ENCODE measurements at places on chromosomes 16 and 17. TPM values are rescaled to one million over a fixed set of nuclear protein-coding genes. Genes with fewer than 3 reads are reported as not detected.

The TNK1 gene
- total RNA-seq, result 6.9 TPM

The MMP28 gene
- total RNA-seq, result not detected

The CCL2 gene
- total RNA-seq, result not detected

The HOXB8 gene
- total RNA-seq, result not detected

The CACNG5 gene
- not detected for total RNA-seq

The ABCA9 gene
- not detected for total RNA-seq

The CPHXL2 gene
- total RNA-seq, result not detected

The HCRT gene
- total RNA-seq, result not detected

The ADAM11 gene
- 0.55 TPM for total RNA-seq

The TGFB1I1 gene
- 0.80 TPM for total RNA-seq

The KRT32 gene
- not detected for total RNA-seq

The STAC2 gene
- total RNA-seq, result not detected

The CCL7 gene
- total RNA-seq, result not detected

The SLC47A1 gene
- total RNA-seq, result not detected

The TP53TG3B gene
- 0.37 TPM for total RNA-seq

The NEURL4 gene
- 29.1 TPM for total RNA-seq

The PFN1 gene
- 1,911 TPM for total RNA-seq

The MEIOC gene
- 0.53 TPM for total RNA-seq

The TPSAB1 gene
- not detected for total RNA-seq

The MEIOB gene
- total RNA-seq, result 0.14 TPM

The GPR179 gene
- total RNA-seq, result 0.05 TPM

The CRHR1 gene
- not detected for total RNA-seq

The HS3ST3B1 gene
- total RNA-seq, result 5.0 TPM

The ZNF750 gene
- total RNA-seq, result not detected

The DOC2A gene
- 1.3 TPM for total RNA-seq

The ZP2 gene
- total RNA-seq, result not detected

The EIF1 gene
- 869 TPM for total RNA-seq

The HES7 gene
- 3.2 TPM for total RNA-seq

The CLEC18A gene
- 0.32 TPM for total RNA-seq

The NFATC3 gene
- 81.2 TPM for total RNA-seq

The NPTX1 gene
- total RNA-seq, result 22.7 TPM

The PIPOX gene
- total RNA-seq, result 1.8 TPM

The LHX1 gene
- not detected for total RNA-seq

The CDH13 gene
- not detected for total RNA-seq

The RNF227 gene
- 3.8 TPM for total RNA-seq

The EFCAB5 gene
- total RNA-seq, result 0.27 TPM

The HAS3 gene
- 0.39 TPM for total RNA-seq

The NPIPA2 gene
- 2.1 TPM for total RNA-seq

The SOCS3 gene
- 150 TPM for total RNA-seq

The CLEC19A gene
- total RNA-seq, result not detected

The FTSJ3 gene
- 52.1 TPM for total RNA-seq

The MPP3 gene
- 0.41 TPM for total RNA-seq

The SEZ6L2 gene
- total RNA-seq, result 0.27 TPM

The IRF8 gene
- 227 TPM for total RNA-seq
